ENCODE measurements at places on chromosomes 1 and 21.
A peak's percentile ranks its signal among the peaks of the same experiment; 100 is the strongest.

DNA sequence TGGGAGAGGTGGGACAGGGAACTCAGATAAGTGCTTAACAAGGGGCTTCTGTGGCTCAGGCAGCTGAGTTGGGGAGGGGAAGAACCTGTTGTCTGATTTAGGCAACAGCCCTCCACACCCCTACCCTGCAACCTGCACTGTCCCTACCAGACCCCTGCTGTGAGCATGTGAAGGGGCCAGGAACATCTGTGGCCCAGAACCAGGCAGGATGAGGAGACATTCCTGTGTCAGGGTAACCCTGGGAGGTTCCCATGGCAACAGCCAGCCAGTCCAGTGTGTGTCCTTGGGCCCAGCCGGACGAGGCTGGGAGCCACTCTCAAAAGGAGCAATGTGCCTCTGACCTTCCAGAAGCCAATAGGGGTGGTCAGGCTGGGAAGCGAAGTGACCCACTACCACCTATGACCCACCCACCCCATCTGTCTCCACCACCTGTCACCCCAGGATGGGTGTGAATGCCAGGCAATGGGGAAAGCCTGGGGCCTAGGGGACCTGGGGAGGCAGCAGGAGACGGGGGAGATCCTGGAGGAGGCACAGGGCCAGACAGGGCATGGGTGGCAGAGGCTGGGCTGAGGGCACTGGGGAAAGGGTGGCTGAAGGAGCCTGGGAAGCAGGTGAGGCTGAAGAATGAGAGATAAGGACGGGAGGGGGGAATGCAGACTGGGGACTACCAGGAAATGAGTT lies 5.0 kb upstream of the PMVK start:
- no peak for DNase-seq

DNA sequence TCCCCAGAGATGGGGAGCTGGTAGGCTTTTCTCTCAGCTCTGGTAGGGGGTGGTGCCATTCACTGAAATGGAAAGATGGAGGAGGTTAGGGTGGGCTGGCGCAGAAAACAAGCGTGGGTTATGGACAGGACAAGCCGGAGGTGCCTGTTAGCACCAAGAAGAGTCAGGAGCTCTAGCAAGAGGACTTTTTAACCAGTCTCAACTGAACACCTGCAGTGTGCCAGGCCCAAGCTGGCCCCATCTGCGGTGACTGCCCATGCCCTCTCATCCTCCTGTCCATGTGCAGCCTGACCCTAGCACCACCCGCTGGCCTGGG lies 254.4 kb downstream of the RHOU start:
- no peak for DNase-seq

DNA sequence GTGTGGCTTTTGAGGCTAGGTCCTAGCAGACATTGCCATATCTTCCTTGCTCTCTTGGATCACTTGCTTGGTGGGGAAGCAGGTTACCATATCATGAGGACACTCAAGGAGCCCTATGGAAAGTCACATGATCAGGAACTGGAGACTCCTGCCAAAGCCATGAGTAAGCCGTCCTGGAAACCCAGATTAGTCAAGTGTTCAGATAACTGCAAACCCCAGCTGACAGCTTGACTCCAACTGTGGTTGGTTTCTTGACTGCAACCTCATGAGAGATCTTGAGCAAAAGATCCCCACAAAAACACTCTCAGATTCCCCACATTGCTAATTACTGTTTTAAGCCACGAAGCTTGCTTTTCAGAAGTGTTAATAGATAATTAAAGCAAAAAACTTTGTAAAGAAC lies 58.6 kb downstream of the CACNA1E start:
- DNase-seq = no peak

GRCh38 chr1:25568090-25568833 lies 24.9 kb downstream of the LDLRAP1 start:
- DNase-seq = no peak

GRCh38 chr1:183834568-183834967 lies 29.6 kb downstream of the RGL1 start:
- no peak for DNase-seq

GRCh38 chr1:151934048-151934493 lies 24.8 kb upstream of the THEM4 start:
- peak; percentile 66 for DNase-seq

DNA sequence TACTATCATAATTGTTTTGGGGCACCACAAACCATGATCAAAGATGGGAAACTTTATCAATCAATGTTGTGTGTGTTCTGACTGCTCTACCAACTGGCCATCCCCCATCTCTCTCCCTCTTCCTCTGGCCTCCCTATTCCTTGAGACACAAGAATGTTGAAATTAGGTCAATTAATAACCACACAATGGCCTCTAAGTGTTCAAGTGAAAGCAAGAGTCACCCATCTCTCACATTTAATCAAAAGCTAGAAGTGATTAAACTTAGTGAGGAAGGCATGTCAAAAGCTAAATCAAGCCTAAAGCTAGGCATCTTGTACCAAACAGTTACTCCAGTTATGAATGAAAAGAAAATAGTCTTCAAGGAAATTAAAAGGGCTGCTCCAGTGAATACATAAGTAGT lies 390.3 kb upstream of the NFIA start:
- no peak for DNase-seq

GRCh38 chr1:27428316-27429028 lies 36.0 kb downstream of the GPR3 start:
- DNase-seq = no peak

- DNase-seq = no peak
Measured at GRCh38 chr1:116835161-116835560, 74.6 kb upstream of the PTGFRN start.

DNA sequence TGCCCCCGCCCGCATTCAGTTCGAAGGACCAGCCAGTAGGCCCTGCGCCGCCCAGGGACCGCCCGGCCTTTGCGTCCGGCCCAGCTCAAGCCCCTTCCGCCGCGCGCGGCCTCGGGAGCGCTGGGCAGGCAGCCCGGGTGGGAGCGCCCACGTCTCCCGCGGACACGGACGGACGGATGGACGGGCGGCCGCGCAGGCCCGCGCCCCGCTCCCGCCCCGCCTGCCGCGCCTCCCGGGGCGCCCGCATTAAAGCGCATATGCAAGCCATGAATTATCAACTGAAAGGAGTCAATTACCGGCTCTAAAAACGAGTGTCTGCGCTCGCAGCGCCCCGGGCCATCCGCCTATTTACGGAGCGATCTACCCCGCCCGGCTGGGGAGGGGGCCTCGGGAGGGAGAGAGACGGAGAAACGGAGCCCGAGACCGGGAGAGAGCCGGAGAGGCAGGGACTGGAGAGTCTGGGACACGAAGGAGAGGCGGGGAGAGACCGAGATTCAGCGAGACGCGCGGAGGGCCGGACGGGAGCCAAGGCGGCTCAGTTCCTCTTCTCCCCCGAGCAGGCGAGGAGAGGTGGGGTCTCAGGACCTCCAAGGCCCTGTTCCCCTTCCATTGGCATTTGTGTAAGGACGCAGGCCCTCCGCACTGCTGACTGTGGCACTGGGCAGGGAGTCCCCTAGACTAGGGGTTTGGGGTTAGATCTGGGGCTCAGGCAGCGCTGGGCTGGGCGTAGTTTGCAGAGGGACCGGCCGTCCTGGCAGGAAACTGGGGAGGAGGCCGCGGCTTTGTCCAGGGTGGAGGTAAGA lies 41.3 kb upstream of the DMBX1 start:
- DNase-seq = no peak

DNA sequence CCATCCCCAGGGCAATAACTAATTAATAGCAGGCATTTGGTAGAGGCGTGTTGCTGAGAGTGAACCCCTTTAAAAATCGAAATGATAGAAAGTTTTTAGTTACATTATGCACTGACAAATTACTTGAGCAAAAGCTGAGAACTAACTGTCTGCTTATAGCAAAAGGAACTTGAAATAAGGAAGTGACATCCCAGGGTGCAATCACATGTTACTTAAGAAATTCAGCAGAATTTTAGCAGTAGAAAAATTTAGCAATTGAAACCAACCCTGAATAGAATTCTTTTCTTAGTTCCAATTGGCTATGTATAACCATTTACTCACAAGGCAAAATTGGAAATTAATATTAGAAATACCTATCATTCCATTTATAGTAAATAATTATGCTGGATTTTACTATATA lies 139.5 kb upstream of the SAMSN1 start:
- DNase-seq = no peak

DNA sequence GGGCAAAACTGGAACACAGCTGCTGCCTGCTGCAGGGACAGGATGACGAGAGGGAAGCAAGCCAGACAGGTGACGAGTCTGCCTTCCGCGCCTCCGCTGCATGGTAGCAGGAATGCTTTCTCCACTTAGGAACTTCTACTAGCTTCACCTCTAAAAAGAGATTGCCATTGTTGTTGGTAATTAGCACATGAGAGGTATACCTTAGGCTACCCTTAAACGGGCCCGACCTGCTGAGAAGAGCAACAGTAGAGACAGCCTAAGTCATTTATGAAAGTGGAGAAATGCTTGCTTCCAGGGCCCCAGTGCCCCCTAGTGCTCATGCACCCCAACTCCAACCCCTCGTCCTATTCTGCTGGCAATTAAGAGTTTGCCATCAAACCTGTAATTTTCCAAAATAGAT lies 96.9 kb upstream of the AKT3 start:
- no peak for DNase-seq

DNA sequence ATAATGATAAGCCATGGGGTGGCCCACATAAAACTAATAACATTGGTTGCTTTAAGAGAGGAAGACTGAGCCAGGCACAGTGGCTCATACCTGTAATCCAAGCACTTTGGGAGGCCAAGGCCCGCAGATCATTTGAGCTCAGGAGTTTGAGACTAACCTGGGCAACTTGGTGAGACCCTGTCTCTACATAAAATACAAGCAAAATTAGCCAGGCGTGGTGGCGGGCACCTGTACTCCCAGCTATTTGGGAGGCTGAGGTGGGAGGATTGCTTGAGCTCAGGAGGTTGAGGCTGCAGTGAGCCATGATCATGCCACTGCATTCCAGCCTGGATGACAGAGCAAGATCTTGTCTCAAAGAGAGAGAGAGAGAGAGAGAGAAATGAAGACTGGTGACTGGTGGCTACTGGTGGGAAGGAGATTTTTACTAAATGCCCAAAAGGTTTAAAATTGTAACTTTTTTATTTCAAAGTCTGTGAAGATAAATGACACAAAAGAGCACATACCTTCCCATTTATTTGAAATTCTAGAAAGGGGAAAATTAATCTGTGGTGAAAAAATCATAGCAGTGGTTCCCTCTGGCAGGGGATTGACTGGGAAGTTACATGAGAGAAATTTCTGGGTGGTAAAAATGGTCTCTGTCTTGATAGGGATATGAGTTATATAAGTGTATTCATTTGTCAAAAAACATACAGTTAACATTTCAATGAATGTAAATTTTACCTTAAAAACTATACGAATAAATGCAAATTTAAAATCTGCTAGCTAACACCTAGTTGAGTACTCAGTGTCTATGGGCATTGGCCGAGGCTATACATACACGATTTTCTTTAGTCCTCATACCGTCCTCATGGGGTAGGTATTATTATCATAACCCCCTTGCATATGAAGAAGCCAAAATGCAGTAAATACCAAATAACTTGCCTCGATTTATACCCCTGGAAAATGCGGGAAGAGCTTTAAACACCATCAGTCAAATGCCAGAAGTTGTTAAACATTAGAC lies 2.2 kb upstream of the NBPF1 start:
- no peak for DNase-seq

DNA sequence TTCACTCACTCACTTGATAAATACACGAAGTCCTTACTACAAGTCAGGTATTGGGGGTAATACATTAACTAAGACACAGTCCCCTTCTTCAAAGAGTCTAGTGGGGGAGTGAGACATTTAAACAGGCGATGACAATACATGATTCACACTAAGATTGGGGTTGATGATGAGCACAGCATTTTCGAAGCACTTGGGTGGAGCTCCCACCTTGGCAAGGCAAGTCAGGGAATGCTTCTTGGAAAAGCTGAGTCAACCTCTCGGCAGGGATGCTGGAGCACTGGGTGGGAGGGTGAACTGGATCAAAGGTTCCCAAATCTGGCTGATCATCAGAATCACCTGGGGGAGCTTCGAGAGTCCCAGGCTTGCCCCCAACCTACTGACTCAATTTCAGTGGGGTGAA lies 57.9 kb upstream of the ENAH start:
- DNase-seq = no peak

DNA sequence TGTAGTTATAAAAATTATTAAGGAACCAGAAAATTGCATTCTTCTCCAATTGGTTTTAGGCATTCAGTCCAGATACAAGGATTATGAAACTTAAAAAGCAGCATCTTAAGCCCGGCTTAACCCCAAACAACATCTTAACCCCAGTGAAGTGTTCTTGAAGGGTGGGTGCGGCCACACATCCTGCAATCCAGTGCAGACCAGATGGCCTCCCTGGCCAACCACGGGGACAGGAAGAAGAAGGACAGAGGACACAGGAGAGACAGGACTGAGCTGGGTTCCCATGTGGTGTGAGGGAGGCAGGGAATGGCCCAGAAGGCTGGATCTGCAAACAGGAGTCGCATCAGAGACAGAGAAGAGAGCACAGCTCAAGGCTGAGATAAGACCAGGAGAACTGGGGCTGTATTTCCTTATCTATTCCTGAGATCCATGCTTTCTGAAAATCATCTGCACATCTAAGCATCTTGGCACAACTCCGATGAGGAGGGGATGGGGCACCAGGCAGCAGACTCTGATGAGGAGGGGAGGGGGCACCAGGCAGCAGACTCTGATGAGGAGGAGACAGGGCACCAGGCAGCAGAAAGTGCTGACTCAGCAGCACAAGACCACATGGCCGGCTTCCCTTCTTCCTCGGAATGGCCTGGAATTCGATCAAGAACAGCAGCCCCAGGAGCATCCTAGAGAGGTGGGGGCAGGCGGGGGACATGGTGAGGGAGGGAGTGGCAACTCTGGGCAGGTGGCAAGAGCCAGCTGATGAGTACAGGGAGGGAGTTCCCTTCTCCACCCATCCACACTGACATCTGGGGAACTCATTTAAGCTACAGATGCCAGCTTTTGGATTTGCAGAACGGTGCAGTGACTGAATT lies 26.6 kb downstream of the ABCG1 start:
- peak; percentile 67 for DNase-seq

GRCh38 chr1:156602557-156602993 lies 1.3 kb upstream of the GPATCH4 start:
- no peak for DNase-seq

GRCh38 chr1:184801503-184801902 lies 46.8 kb upstream of the EDEM3 start:
- DNase-seq = no peak

- DNase-seq = no peak
Measured at GRCh38 chr1:7106442-7107108, 321.3 kb downstream of the CAMTA1 start.

GRCh38 chr1:52599236-52599635 lies 2.9 kb upstream of the GPX7 start:
- no peak for DNase-seq

GRCh38 chr1:40794974-40795715 lies 11.6 kb downstream of the KCNQ4 start:
- no peak for DNase-seq
